ENCODE measurements at places on chromosomes 2 and 18.

- H3K27ac ChIP-seq = peak overlapping the region; percentile 41
- H3K27me3 ChIP-seq = no peaks in the 10 kb centered on the region
- H3K4me1 ChIP-seq = peaks cover 17% of the 10 kb centered on the region
- no peaks in the 10 kb centered on the region for H3K36me3 ChIP-seq
- no peak overlapping the region for H3K4me3 ChIP-seq
Measured at GRCh38 chr18:23115683-23116096, 19.6 kb upstream of the CABLES1 start.

GRCh38 chr18:3051718-3052410 is 38.9 kb upstream of the LPIN2 start:
- H3K27ac ChIP-seq = no peak overlapping the region
- no peak overlapping the region for H3K4me3 ChIP-seq
- no peaks in the 10 kb centered on the region for H3K27me3 ChIP-seq

DNA sequence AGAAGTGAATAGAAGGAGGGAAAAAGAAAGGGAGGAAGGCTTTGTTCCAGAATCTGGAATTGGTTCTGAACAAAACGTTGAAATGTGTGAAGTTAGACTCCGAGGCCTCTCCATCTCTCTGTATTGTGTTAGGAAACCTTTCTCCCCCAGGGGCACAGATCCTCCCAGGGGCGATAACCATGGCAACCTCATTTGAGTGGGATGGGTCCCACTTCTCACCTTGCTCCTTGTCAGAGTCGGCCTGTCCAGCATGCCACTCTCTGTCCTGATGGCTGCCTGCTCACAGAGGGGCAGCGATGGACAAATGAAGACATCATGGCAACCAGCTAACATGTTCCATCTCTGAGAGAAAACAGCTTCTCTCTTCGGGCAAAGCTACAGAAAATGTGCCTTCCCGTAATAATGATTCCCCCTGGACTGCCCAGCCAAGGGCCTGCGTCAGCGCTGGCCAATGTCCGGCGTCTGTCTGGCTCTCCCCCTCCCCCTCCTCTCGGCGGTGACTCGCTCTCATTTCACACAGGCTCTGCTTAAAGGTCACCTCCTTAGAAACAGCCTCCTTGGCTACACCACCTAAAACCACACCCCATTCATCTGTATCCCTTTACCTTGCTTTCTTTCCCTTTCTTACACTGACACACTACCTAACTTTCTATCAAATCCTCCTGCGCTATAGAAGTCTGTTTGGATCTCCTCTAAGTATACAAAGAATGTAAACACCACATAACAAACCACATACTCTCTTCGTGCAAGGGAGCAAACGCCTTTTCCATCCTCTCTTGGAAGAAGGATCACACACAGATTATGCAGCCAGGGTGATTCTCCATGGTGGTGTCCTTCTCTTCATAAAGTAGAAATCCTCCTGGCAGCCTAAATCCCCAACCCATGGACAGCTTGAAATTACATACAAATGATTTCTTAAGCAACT is 32.1 kb upstream of the TTC39C start:
- peak overlapping the region; percentile 13 for H3K4me3 ChIP-seq
- peaks cover 17% of the 10 kb centered on the region for H3K4me1 ChIP-seq
- no peak overlapping the region for H3K27ac ChIP-seq
- DNase-seq = peak; percentile 73
- no peaks in the 10 kb centered on the region for H3K27me3 ChIP-seq

- H3K36me3 ChIP-seq = peaks cover 2% of the 10 kb centered on the region
- DNase-seq = peak; percentile 41
- peak overlapping the region; percentile 91 for H3K27ac ChIP-seq
Measured at GRCh38 chr2:234496055-234496834, 636 bp downstream of the ARL4C start.

- no peaks in the 10 kb centered on the region for H3K27me3 ChIP-seq
- no peak overlapping the region for H3K4me3 ChIP-seq
- H3K27ac ChIP-seq = no peak overlapping the region
- DNase-seq = peak; percentile 77
- H3K4me1 ChIP-seq = peaks cover 19% of the 10 kb centered on the region
Measured at GRCh38 chr2:88738271-88738670, 46.8 kb downstream of the RPIA start.
